Activated CD8-positive, alpha-beta T cell treated with anti-CD3 and anti-CD28 coated beads, Interleukin-2, amount 10 ng/mL, durations not matched to agents 7 days and 5 days (primary cell): ENCODE measurements at places on chromosomes 7 and 10. TPM values are rescaled to one million over a fixed set of nuclear protein-coding genes. Genes with fewer than 3 reads are reported as not detected.

Gene SLC26A3
- not detected for total RNA-seq

DNA sequence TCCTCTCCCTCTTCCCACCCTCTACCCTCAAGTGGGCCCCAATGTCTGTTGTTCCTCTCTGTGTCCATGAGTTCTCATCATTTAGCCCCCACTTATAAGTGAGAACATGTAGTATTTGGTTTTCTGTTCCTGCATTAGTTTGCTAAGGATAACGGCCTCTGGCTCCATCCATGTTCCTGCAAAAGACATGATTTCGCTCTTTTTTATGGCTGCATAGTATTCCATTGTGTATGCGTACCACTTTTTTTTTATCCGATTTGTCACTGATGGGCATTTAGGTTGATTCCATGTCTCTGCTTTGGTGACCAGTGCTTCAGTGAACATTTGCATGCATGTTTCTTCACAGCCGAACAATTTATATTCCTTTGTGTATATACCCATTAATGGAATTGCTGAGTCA lies 51.7 kb upstream of the ATP6V0A4 start:
- DNase-seq = no peak
- H3K27ac ChIP-seq = no peak overlapping the region
- H3K36me3 ChIP-seq = no peaks in the 10 kb centered on the region
- no peak overlapping the region for H3K4me3 ChIP-seq
- no peaks in the 10 kb centered on the region for H3K4me1 ChIP-seq

Gene UFSP1
- total RNA-seq = 2.0 TPM

- peaks cover 5% of the 10 kb centered on the region for H3K27me3 ChIP-seq
- H3K4me1 ChIP-seq = peaks cover 13% of the 10 kb centered on the region
- H3K4me3 ChIP-seq = no peak overlapping the region
- H3K36me3 ChIP-seq = no peaks in the 10 kb centered on the region
Measured at GRCh38 chr10:111117528-111118277, 40.9 kb downstream of the ADRA2A start.

- H3K27ac ChIP-seq = no peak overlapping the region
- peaks cover 14% of the 10 kb centered on the region for H3K4me1 ChIP-seq
- no peaks in the 10 kb centered on the region for H3K36me3 ChIP-seq
- H3K4me3 ChIP-seq = peak overlapping the region; percentile 52
- peak; percentile 53 for DNase-seq
Measured at GRCh38 chr10:60942788-60943315, 1.1 kb downstream of the RHOBTB1 start.

DNA sequence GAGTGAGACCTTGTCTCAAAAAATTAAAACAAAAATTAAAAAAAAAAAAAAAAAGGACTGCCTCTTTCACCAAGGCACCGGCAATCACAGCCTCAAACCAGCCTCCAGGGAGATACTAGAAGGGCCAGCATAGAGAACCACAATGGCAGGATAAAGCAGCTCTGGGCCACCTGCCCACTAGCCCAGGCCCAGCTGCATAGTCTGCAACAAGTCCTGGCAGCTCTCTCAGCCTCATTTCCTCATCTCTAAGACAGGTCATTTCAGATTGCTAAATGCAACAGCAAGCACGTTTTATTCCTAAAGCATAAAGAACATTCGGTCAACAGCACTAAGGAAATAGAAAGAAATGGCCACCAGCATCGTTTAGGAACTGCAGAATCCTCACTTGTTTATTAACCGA lies 28.8 kb downstream of the XPNPEP1 start:
- H3K27me3 ChIP-seq = no peaks in the 10 kb centered on the region
- H3K27ac ChIP-seq = no peak overlapping the region
- peaks cover 68% of the 10 kb centered on the region for H3K36me3 ChIP-seq
- DNase-seq = no peak
- peaks cover 48% of the 10 kb centered on the region for H3K4me1 ChIP-seq

- H3K36me3 ChIP-seq = no peaks in the 10 kb centered on the region
- H3K27ac ChIP-seq = no peak overlapping the region
- H3K4me1 ChIP-seq = no peaks in the 10 kb centered on the region
- no peak overlapping the region for H3K4me3 ChIP-seq
Measured at GRCh38 chr7:85685901-85686300, 499.0 kb upstream of the SEMA3D start.

Gene PTF1A
- total RNA-seq = not detected

DNA sequence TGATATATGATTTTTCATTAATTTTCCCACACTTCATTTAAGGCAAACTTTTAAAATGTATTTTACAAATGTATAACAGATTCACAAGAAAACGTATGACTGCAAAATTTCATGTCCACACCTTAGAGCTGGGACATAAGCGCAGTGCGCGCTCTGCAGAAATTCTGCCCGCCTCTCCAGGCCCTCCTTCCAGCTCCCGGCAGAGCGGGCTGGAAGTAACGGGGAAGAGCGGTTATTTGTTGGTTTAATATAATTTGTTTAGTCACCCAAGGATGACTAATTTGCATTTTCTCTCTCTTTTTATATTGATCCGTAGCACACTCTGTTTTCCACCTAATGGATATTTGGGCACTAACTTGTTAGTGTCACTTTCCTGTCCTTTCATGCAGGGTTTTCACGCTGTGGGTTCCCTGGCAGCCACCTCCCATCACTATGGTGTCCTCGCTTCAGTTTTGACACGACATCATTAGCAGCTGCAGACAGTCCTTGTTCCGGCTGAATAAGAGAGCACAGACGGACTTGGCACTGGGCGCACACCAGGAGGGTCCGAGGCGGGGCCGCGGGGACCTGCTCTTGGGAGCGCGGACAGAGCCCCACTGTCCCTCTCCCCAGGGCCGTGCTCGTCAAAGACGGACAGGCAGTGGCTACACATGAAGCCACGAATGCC lies 129.2 kb upstream of the SEC61G start:
- peaks cover 8% of the 10 kb centered on the region for H3K27me3 ChIP-seq
- DNase-seq = no peak
- H3K4me3 ChIP-seq = no peak overlapping the region

DNA sequence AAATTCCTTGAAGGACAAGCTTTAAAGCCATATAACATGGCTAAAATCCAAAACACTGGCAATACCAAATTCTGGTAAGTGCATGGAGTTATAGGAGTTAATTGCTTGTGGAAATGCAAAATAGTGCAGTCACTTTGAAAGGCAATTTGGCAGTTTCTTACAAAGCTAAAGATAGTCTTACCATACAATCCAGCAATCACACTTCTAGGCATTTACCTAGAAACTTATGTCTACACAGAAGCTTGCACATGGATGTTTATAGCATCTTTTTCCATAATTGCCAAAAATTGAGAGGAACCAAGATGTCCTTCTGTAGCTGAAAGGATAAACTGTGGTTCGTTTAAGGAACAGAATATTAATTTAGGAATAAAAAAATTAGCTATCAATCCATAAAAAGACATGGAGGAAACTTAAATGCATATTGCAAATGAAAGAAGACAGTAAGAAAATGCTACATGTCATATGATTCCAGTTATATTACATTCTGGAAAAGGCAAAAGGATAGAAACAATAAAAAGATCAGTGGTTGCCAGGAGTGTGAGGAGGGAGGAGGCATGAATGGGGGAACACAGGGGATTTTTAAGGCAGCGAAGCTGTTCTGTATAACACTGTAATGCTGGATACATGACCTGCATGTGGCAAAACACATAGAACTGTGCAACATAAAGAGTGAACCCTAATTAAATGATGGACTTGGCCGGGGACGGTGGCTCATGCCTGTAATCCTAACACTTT lies 51.9 kb downstream of the GNAT3 start:
- H3K27me3 ChIP-seq = peaks cover 3% of the 10 kb centered on the region
- H3K4me3 ChIP-seq = no peak overlapping the region
- H3K4me1 ChIP-seq = no peaks in the 10 kb centered on the region
- H3K27ac ChIP-seq = no peak overlapping the region
- DNase-seq = no peak

- DNase-seq = no peak
- H3K27ac ChIP-seq = no peak overlapping the region
- no peak overlapping the region for H3K4me3 ChIP-seq
- H3K4me1 ChIP-seq = peaks cover 33% of the 10 kb centered on the region
Measured at GRCh38 chr10:49161411-49161997, 26.7 kb downstream of the TMEM273 start.

GRCh38 chr7:13898957-13899670 lies 90.4 kb downstream of the ETV1 start:
- H3K36me3 ChIP-seq = no peaks in the 10 kb centered on the region
- no peak for DNase-seq
- H3K27ac ChIP-seq = no peak overlapping the region
- no peaks in the 10 kb centered on the region for H3K4me1 ChIP-seq
- no peak overlapping the region for H3K4me3 ChIP-seq

DNA sequence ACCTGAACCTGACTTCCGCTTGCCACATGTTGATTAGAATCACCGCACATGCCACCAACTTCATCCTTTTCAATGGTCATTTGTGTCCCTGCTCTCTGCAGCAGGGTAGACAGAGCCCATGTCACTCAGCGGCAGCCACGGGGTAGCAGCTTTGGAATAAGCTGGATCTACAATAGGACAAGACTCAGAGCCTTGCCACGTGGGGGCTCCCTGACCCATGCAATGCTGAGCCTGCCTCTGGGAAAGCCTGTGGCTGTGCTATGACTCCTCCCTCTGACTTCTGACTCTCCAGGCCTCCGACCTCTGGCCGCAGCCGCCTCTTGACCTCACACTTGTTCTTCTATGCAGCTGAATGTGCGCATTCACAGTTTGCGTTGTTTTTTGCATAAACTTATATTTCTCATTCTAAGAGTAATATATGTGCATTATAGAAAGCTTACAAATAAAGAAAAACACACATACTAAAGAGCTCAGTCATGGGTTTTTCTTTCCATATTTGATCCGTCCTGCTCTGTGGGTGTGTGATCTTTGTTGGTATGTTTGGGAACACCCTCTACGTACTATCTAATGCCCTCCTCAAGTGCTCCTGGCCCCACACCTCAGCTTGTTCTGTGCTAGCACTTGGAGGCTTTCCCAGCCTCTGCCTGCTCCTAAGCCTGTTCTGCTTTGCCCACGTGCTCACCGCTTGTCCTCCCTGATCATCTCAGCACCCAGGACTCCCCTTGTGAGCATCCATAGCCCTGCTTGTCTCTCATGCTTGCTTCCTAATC lies 198.0 kb upstream of the MKI67 start:
- H3K36me3 ChIP-seq = no peaks in the 10 kb centered on the region
- no peak overlapping the region for H3K4me3 ChIP-seq
- DNase-seq = no peak
- H3K27me3 ChIP-seq = peaks cover 3% of the 10 kb centered on the region

GRCh38 chr10:110002801-110003523 lies 4.8 kb upstream of the ADD3 start:
- no peak for DNase-seq
- H3K4me1 ChIP-seq = no peaks in the 10 kb centered on the region
- no peaks in the 10 kb centered on the region for H3K36me3 ChIP-seq

DNA sequence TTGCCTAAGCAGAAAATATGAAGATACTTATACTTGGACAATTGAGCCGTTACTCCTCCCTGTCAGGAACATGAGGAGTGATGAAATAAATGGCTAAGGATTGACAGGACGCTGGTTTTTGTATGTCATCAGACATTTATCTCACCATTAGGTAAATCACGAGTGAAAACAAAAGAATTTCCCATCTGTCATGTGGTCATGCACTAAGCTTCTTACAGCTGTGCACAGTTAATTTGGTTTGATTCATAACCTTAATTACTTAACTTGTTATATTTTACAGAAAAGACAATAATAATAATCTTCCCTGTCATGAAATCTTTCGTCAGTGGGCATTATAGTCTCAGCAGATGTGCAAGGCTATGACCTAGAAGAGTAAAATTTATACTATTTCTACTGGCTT lies 266.5 kb downstream of the HGF start:
- H3K27me3 ChIP-seq = no peaks in the 10 kb centered on the region
- no peak overlapping the region for H3K27ac ChIP-seq
- no peaks in the 10 kb centered on the region for H3K4me1 ChIP-seq
- DNase-seq = no peak
- H3K4me3 ChIP-seq = no peak overlapping the region

DNA sequence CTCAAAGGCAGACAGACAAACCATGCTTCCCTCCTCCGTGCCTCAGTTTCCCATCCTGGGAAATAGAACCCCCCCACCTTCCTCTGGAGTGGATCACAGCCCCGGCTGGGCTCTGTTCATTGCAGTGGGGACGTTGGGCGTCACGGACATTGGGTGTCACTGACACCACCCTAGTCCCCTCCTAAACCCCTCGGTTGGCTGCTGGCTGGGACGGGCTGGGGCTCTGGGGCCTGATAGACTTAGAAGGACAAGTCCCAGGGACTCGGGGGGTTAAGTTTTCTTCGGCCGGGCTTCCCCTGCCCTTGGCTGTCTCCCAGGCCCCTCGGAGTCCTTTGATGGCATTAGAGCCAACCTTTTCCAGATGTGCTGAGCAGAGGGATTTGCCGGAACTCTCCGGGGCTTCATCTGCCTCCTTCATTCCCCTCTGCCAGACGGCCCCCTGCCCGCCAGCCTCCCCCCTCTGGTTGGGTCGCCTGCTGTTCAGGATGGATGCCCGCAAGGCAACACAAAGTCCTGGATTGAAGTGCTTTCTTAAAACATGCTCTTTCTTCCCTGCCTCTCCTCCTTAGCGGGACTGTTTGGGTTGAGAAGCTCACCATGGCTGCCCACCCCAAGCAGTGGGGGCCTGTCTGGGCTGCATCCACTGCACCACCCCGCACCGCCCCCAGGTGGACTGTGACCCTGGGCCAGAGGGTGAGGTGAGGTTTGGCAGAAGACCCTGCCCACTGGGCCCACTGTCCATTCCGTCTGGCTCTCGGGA lies 73.0 kb downstream of the COL26A1 start:
- no peak overlapping the region for H3K4me3 ChIP-seq
- no peak for DNase-seq
- no peak overlapping the region for H3K27ac ChIP-seq
- H3K27me3 ChIP-seq = peaks cover 16% of the 10 kb centered on the region

Gene KIN
- 14.8 TPM for total RNA-seq

Gene FMC1
- total RNA-seq = 6.4 TPM

Gene HKDC1
- 1.8 TPM for total RNA-seq

- H3K36me3 ChIP-seq = no peaks in the 10 kb centered on the region
- H3K27ac ChIP-seq = no peak overlapping the region
- H3K4me3 ChIP-seq = no peak overlapping the region
- no peaks in the 10 kb centered on the region for H3K4me1 ChIP-seq
- peaks cover 36% of the 10 kb centered on the region for H3K27me3 ChIP-seq
Measured at GRCh38 chr7:44291733-44292419, 33.5 kb downstream of the CAMK2B start.

- H3K27ac ChIP-seq = no peak overlapping the region
- no peak overlapping the region for H3K4me3 ChIP-seq
- H3K4me1 ChIP-seq = no peaks in the 10 kb centered on the region
Measured at GRCh38 chr10:131259535-131259934, 52.0 kb downstream of the TCERG1L start.

GRCh38 chr7:158827411-158828132 lies 1.7 kb downstream of the ESYT2 start:
- H3K27me3 ChIP-seq = peaks cover 5% of the 10 kb centered on the region
- peaks cover 28% of the 10 kb centered on the region for H3K36me3 ChIP-seq
- H3K27ac ChIP-seq = peak overlapping the region; percentile 94
- peaks cover 52% of the 10 kb centered on the region for H3K4me1 ChIP-seq
- no peak for DNase-seq
- H3K4me3 ChIP-seq = peak overlapping the region; percentile 98

- H3K27me3 ChIP-seq = peaks cover 7% of the 10 kb centered on the region
- H3K4me3 ChIP-seq = no peak overlapping the region
- DNase-seq = no peak
- no peaks in the 10 kb centered on the region for H3K36me3 ChIP-seq
Measured at GRCh38 chr10:672203-672602, 17.3 kb downstream of the DIP2C start.

GRCh38 chr10:132562916-132563456 lies 25.4 kb downstream of the INPP5A start:
- no peaks in the 10 kb centered on the region for H3K36me3 ChIP-seq
- DNase-seq = no peak
- no peak overlapping the region for H3K4me3 ChIP-seq
